ENCODE measurements at places on chromosomes 12 and 14.

DNA sequence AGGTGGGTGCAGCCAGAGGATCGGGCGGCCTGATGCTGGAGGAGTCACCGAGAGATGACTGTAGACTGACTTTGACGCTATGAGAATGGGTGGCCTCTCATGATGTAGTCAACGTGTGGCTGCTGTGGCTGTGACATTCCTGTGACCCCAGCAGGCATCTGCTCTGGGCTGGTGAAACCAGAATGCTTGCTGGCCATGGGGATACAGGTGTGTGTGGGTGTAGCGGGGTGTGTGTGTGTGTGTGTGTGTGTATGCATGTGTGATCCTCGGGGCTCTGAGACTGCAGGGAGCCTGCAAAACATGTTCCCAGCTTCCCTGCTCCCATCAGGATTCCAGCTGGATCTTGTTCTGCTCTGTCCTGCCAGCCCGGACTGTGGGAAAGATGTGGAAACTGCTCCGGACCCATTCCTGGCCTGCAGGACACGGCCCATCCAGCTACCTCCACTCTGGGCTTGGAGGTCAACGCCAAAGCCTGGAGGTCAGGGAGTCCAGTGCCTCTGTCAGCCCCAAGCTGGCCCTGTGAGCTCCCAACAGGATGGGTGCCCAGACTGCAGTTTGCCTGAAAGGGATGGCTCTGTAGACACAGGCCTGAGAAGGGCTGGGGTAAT is 18.8 kb upstream of the HHIPL1 start:
- DNase-seq = no peak

GRCh38 chr12:50087995-50088394 is 2.9 kb downstream of the SMARCD1 start:
- no peak for DNase-seq

- DNase-seq = no peak
These were observed 90.2 kb upstream of the HECTD1 start for GRCh38 chr14:31297701-31298344.

DNA sequence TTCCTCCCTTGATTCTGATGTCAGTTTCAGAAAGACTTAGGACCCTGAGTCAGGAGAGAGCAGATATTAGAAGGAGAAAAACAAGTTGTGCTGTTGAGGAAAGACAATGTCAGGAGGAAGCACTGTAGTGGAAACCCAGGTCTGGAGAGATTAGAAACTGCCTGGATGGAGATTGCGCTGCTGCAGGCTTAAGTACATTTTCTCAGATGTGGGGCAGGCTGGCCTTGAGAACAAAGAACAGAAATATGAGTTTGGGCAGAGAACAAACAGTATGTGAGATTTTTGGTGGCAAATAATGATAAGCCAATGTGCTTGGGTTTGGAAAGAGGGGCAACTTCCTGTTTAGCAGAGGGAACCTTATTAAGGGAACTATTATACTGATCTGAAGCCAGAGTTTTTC is 74.3 kb upstream of the PRMT8 start:
- DNase-seq = no peak

DNA sequence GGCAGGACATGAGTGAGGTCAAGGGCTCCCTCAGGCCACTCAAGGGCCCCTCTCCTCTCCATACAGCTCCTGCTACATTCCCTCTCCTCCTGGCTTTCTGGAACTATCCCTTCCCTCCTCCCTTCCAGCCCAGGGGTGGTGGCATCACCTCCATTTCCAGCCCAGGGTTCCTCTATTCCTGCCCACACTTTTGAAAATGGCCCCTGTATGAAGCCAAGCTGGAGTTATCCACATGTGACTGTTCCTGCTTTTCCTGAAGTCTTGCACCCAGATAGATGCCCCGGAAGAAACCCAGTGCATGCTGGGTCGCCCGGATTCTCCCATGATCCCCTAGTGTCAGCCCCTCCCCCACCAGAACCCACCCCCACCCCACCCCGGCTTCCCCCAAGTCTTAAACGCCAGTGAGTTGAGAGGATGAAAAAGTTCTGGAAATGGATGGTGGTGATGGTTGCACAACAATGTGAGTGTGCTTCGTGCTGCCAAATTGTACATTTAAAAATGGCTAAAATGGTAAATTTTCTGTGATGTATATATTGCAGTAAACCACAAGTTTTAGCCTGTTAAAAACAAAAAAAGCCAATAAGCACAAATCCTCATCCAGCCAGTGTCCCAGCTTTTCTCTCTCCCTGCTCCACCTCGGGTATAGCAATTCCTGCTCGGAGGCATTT is 136.9 kb downstream of the SCARB1 start:
- DNase-seq = no peak

- no peak for DNase-seq
These were observed 33.4 kb upstream of the SYNDIG1L start for GRCh38 chr14:74459289-74459946.

GRCh38 chr12:104345234-104346066 is 41.9 kb downstream of the EID3 start:
- DNase-seq = no peak
